ENCODE measurements at places on chromosomes 4 and X.

DNA sequence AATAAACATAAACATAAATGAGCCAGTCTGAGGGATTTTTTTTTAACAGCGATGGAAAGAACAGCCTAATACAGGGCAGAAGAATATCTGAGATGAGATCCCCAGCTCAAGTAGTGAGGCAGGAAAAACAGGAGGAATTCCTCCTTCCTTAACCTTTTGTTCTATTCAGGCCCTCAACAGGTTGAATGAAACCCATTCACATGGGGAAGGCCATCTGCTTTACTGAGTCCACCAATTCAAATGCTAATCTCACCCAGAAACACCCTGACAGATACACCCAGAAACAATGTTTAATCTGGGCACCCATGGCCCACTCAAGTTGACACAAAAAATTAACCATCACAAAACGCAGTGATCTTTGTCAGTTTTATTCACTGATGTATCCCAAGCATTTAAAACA is 45.5 kb downstream of the SMIM31 start:
- no peak for DNase-seq

- DNase-seq = no peak
Measured at GRCh38 chr4:27008679-27009078, 148.0 kb downstream of the STIM2 start.

GRCh38 chr4:119692001-119692400 is 63.4 kb upstream of the PDE5A start:
- no peak for DNase-seq

DNA sequence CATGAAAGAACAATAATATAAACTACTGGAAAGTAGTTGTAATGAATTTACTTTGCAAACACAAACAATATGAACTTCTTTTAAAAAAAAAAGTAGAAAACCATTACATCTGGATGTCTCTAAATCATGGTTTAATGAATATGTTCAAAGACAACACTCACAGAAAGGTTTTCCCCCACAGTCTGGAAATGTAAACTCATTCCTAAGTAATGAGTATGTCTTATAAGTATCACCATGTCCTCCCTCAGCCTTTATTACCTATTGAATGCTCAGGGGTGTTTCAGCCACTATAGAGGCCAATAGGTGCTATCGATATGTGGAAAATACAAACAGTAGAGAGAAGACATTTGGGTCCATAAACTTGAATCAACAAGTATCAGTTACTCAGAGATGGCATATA is 186.7 kb downstream of the PALLD start:
- no peak for DNase-seq

- DNase-seq = no peak
Measured at GRCh38 chr4:27873596-27873995, 1013.0 kb downstream of the STIM2 start.

GRCh38 chr4:128663325-128663724 is 146.2 kb upstream of the JADE1 start:
- no peak for DNase-seq

DNA sequence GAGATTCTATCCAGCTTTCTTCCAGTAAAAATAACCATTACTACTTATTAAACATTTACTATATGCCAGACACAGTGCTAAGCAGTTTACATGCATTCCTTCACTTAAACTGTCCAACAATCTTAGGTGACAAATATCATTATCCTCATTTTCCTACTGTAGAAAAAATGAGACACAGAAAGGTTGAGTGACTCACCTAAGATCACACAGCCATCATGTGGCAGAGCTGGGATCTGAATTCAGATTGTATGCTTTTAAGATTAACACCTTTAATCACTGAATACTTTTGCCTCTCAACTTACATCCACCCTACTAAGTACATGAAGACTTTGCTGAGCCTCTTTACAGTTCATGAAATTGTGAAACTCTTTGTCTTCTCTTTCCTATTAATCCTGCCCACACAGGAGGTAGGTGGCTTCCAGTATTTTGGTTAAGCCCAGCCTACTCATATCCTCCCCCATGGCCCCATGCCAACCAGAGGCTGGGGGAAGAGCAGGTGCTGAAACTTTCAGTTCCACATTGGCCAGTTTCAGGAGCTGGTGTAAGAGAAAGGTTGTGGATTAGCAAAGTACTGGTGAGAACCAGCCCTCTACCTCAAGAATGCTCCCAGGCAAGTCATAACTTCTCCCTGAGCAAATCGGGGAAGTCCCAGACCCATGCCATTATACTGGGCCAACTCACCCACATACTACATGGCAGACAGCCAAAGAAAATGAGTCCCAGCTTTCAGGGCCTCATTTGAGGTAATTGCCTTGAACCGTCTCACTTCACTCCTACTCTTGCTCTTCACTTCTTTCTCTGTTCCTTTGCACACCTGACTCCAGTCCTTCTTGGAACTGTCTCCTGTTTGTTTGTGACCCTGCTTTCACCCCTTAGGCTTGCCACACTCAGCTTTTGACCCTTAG is 211.1 kb downstream of the GUCY2F start:
- DNase-seq = no peak

- DNase-seq = no peak
Measured at GRCh38 chrX:18681996-18682395, 10.1 kb upstream of the RS1 start.

DNA sequence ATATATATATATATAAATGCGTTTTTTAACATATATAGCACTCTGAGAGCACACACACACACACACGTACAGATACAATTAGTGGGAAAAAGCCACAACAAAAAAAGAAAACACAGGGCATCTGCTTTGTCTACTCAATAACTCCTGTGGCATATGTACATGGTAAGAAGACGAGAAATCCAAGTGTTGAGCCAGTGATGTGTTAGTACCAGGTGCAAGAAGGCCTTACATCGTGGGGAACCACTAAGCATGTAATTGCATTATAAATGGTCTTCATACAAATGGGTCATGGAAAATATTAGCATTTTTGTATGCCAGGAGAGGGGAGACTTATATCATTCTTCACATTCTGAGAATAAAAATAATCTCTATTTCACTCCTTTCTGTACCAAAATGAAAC is 62.7 kb upstream of the FAM47B start:
- DNase-seq = no peak
